ENCODE measurements at places on chromosomes 5 and 9.

- no peak for DNase-seq
These were observed 241.1 kb downstream of the GADD45G start for GRCh38 chr9:89845862-89846261.

GRCh38 chr9:35079041-35079425 lies 709 bp downstream of the FANCG start:
- no peak for DNase-seq

GRCh38 chr5:158752656-158752973 lies 347.1 kb downstream of the EBF1 start:
- no peak for DNase-seq

DNA sequence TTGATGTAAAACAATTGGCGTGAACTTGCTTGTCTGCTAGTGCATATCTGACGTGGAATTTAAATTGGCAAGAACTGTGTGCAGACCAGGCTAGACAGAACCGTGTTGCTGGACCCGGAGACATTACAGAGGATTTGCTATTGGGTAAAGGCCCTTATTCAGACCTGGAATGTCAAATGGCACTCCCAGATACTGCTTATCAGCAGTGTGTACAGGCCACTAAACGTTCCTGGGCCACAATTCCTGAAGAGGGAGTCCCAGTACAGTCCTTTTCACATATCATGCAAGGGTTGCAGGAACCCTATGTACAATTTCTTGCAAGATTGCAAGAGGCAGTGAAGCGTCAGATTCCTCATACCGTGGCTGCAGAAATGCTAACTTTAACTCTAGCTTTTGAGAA lies 13.5 kb upstream of the MCCC2 start:
- DNase-seq, result no peak

DNA sequence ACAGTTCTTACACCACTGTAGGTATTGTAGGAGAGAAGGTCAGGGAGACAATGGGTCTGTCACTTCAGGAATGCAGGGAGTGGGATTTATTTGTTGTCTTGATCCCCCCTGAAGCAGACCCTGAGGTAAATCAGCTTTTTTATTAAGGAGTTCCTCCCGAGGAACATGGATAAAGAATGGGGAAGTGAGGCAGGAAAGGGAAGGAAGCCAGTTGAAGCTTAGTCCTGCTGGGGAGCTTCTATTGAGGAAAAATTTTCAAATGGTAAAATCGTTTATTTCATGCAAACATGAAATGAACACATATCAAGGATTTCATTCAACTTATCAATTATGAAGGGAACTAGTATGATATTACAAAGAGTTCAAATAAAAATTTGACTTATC lies 318.6 kb upstream of the PIK3R1 start:
- DNase-seq, result no peak

- no peak for DNase-seq
These were observed 31.7 kb upstream of the NR3C1 start for GRCh38 chr5:143435210-143435657.

- DNase-seq, result peak; percentile 62
These were observed 688 bp downstream of the CNTLN start for GRCh38 chr9:17135295-17136160.

- DNase-seq, result no peak
These were observed 34.2 kb upstream of the FBN2 start for GRCh38 chr5:128572051-128572929.

DNA sequence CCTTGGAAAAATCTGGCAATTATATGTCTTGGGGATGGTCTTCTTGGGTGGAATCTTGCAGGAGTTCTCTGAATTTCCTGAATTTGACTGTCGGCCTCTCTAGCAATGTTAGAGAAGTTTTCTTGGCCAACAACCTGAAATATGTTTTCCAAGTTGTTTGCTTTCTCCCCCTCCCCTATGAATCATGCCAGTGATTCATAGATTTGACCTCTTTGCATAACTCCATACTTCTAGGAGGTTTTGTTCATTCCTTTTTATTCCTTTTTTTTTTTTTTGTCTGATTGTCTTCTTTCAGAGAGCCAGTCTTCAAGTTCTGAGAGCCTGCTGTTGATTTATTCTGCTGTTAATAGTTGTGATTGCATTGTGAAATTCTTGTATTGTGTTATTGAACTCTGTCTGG lies 56.7 kb upstream of the SLC44A1 start:
- DNase-seq, result no peak

DNA sequence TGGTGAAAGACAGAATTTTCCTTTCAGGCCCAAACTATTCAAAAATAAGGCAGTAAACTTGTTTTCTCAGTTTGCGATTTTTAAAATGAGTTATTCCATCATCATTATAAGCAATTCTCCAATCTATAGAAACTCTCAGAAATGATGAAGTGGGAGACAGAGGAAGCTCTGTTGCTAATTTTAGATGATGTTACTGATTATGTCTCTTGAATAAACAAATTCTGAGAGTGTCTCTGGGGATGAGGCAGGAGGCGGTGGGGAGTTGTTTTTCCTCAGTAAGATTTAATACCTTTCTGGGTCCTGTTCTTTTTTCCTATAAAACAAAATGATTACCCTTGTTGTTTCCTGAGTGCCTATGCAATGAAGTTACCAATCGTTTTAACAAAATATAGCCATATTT lies 43.9 kb upstream of the TEX48 start:
- DNase-seq, result no peak

DNA sequence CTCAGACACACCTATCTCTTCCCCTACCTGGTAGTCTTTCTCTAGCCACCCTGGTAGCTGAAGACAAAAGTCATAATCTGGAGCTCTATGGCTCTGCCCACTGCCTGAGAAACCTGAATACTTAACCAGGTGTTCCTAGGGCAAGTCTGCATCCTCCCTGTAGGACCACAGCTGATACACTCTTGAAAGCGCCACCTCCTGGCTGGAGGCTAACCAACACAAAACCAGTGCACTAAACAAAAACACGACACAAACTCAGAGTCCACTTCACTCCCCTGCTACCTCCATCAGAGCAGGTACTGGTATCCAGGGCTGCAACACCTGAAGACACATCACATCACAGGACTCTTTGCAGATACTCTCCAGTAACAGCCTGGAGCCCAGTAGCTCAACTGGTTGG lies 84.6 kb upstream of the ANXA1 start:
- DNase-seq, result no peak

- DNase-seq, result no peak
These were observed 7.1 kb downstream of the SYNPO start for GRCh38 chr5:150647275-150648251.

GRCh38 chr5:170254056-170254455 lies 21.3 kb downstream of the C5orf58 start:
- no peak for DNase-seq

GRCh38 chr5:175681045-175681967 lies 23.4 kb downstream of the HRH2 start:
- DNase-seq, result no peak

- DNase-seq, result no peak
These were observed 197.6 kb downstream of the DRD1 start for GRCh38 chr5:175246242-175246888.

DNA sequence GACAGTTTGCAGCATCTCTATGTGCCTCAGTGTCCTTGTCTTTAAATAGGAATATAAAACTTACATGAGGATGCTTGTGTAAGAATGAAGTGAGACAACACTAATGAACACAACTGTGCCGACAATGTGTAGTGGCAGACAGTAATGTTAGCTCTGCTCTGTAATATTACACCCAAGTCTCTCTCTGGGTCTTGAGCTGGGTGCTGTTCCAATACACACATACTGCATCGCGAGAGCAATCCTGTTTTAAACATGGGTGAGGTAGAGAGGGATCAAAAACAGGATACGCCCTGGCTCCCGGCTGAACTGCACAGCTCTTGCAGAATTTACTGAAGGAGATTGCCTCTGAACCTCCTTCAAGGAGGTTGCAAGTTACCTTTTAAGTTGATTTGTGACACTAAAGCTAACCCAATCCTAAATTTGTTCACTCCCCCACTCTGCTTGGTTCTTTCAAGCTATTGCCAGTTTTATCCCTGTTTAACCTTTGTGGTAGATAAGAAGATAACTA lies 155.2 kb upstream of the ISL1 start:
- DNase-seq, result no peak

DNA sequence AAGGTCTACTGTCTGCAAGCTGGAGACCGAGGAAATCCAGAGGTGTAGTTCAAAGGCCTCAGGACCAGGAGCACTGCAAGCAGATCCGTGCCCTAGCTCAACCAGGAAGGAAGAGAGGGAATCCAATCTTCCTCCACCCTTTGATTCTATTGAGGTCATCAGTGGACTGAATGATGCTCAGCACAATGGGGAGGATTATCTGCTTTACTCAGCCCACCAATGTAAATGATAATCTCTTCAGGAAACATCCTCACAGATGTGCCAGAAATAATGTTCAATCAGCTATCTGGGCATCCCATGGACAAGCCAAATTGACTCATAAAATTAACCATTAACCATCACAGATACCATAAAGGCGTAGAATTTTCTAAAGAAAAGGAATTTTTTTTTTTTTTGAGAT lies 92.0 kb downstream of the BASP1 start:
- no peak for DNase-seq

- DNase-seq, result no peak
These were observed 72.0 kb downstream of the CCNH start for GRCh38 chr5:87340716-87341115.

DNA sequence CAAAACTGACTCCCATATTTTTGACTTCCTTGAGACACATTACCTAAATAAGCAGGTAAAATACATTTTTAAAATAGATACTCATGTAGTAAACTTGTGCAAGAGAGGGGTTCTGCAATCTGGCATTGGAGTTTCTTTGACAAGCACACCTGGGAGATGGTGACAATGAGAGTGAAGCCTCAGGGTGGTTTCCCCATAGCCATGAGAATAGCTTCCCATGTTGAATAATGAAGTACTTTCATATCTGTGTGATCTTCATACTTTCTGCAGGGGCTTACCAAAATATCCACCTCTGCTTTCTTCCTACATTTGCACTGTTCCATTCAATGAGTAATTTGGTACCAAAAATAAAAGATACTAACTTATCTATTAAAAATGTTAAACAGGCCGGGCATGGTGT lies 44.7 kb upstream of the VCAN start:
- DNase-seq, result no peak

- DNase-seq, result no peak
These were observed 113.3 kb upstream of the SLC1A3 start for GRCh38 chr5:36492984-36493654.

DNA sequence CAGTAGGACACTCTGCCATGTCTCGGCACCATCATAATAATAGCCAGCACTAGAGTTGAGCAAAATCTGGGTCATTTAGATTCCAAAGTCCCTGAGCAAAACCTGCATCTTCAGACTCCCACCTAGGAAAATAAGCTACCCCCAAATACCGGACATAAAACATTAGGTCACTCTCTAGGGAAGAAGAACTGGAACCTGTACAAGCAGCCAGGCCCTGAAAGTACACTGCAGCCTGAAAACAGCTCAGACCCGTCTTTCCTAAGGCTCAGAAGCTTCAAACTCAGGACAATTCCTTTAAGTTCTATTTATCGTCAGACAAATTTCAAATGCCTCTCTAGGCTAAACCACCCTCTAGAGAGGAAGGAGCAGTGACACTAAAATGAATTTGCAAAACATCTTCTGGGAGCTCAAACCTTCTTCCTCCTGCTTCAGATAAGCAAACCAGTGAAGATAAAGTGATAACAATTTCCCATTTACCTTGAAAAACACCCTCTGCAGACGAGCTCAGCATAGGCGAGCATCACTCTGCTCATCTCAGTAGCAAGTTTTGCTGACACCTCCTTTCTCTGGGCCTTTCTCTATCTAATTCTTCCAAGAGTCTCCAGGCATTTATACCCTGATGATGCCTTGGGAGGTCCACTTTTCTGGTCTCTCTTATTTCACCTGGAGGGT lies 34.0 kb downstream of the ADAM19 start:
- DNase-seq, result no peak

DNA sequence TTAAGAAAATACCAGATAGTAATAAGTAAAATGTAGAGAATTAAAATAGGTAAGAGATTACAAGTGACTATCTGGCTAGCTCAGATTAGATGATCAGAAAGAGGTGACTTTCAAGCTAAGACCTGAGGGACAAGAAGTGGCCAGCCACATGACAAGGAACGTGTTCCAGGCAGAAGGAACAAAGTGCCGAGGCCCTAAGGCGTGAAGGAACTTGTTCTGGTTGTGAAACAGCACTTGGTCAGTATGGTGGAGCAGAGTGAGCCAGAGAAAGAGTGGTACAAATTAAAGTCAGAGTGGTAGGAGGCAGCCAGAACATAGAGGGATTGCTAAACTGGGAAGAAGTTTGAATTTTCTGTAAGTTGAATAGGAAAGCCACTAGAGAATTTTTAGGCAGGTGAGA lies 73.6 kb downstream of the ADRB2 start:
- DNase-seq, result no peak

GRCh38 chr9:27540502-27540901 lies 10.9 kb upstream of the MOB3B start:
- no peak for DNase-seq

DNA sequence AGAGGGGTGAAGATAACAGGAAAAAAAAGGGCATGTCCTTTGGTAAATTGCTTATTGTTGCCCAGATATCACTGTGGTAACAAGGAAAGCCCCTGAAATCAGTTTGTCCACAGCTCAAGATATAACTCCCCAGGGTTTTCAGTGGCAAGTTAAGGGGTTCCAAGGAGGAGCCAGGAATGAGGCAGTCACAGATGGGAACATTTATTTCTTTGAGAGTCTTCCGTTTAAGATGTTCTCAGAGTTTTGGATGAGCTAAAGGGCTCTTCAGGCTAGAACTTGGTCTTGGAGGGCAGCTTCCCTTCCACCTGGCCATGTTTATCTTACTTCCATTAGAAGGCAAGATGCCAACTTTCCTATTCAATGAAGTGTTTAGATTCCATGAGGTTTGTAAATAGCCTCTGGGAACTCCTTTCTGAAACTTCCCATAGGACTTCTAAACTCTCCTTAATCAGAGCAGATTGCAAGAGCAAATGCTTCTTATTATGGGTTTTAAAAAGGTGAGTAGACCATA lies 277.6 kb upstream of the TNC start:
- DNase-seq, result no peak

- no peak for DNase-seq
These were observed 215.8 kb downstream of the EDIL3 start for GRCh38 chr5:84168841-84169240.

DNA sequence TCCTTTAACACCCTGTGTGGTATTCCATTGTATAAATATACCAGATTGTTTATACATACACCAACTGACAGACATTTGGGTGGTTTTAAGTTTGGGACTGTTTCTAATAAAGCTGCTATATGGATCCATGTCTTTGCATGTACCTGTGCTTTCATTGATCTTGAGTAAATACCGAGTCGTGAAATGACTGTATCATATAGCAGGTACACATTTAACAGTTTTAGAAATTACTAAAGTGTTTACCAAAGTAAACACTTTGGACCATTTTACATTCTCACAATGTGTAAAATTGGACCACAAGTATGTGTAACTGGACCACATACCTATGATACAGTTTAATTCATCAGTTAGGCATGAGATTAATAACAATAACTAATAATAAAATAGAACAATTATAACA lies 175.2 kb downstream of the FBXL17 start:
- DNase-seq, result no peak

- no peak for DNase-seq
These were observed 301.6 kb downstream of the NR3C1 start for GRCh38 chr5:143101725-143102386.
